Upper lobe of left lung (tissue), 6 donors: ENCODE measurements at places on chromosomes 7 and 10. TPM values are rescaled to one million over a fixed set of nuclear protein-coding genes. Genes with fewer than 3 reads are reported as not detected.

DNA sequence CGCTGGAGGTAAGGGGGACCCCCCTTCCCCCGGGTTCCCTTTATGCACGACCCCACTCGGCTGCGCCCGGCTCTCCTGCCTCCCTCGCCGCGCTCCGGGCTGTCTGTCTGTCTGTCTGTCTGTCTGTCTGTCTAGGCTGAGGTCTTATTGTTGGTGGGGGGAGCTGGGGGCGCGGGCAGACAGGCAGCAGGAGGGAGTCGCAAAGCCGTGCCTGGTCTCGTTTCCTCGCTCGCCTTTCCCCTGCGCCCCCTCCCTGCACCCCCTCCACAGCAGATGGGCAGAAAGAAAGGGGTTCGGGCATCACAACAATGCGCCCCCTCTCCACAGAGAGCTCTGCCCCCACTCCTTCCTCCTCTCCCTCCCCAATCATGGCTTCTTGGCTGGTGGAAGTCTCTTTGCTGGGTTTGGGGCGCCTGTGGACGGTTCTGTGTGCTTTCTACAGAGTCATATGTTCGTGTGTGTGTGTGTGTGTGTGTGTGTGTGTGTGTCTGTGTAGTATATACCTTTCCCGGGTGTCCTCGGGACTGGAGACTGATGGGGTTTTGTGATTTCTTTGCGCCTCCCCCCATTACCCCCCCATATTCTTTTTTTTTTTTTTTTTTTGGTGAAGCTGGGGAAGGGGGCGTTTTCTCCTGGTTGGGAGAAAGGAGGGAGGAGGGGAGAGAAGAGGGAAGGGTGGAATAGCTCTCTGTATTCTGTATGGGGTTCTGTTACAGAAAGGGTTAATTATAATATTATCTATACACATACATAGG, 1.9 kb downstream of the AUTS2 start:
- no peak for DNase-seq

DNA sequence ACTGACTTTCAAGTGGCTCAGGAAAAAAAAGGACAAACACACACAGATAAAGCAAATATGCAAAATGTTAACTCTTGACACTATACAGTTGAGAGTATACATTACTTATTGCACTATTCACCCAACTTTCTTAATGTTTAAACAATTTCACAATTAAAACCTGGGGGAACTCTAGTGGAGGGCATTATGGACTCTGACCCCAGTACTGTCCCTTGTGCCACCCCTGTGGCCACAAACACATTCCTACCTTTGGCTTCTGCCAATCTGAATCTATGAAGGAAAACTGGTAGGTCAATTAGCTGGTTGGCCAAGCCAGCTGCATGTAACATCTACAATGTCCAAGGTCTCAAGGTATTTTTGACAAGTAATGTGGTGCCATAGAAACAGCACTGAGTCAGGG, 7.5 kb upstream of the FGFR2 start:
- DNase-seq, result no peak

DNA sequence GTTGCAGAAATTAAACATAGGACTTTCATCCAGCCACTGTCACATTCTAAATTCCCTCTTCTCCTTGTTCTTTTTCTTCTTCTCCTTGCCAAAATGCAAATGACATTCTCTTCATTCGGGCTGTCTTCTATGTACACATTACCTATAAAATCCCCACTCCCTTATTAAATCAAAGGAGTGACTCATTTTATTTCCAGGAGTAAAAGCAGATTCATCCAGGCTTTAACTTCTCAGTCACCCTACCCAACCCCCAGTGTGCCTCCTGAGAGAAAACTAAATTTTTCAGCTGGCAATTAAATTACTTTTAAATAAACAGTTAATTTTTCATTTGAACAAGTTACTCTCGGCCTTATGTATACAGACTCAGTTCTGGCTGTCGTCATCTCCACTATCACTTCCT, 223.9 kb upstream of the SHH start:
- DNase-seq, result no peak

- DNase-seq, result no peak
These were observed 182.0 kb upstream of the PHYHIPL start for GRCh38 chr10:58994226-58995057.

DNA sequence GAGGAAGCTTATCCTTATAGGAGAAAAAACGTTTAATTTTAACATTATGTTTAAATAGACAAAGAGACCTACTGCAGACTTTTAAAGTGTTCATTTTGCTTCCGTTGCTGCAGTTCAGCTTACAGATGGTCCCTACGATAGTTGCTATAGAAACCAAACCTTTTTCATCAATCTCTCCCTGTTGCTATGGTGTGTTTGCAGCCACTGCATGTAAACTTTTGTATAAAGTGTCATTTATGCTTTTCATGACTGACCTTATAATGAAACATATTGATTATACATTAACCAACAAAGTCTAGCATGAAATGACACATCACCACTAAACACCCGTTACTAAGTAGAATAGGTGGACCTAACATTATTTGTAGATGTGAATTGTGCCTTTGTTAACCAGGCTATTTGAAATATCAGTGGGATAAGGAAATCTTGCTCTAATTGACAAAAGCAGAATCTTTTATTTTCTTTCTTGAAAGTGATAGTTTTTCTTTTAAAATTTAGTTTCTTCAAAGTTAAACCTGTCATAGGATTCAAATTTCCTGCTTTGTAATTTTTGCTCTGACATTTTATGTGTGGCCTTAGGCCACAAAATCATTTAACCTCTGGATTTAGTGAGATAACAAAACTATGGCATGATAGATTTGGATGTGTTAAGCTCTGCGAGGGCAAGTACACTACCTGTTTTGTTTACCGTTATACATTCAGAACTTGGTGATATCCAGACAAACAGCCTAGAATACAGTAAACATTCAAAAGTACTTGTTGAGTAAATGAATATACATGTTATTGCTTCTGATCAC, 64.0 kb downstream of the CACNB2 start:
- no peak for DNase-seq

DNA sequence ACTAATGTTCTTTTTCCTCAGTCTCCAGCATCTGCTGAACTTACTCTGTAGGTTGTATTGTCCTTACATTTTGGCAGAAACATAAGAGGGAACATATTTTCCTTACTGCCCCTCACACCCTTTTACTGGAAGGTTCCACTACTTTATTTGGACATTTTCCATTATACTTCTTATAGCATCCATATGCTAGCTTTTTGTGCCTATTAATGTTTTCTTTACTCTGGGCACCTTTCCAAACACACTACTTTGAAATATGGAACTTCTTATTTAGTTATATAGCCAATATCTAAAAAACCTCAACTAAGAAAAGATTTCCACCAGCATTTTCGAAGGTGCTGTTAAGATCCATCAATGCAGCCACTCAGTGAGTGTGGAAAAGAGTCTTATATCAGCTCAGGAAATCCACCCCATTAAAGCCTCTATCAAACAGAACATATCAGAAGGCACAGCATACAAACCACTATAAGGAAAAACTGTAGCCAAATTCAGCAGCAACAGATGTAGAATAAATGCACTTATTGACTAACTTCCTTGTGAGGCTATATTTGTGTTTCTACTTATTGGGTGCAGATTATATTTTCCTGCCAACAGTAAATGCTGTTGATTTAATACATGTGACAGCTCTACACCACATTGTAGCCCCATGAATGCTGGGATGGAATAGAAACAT, 272.5 kb upstream of the SEMA3E start:
- DNase-seq, result no peak

GRCh38 chr10:28850784-28851183, 173.5 kb downstream of the BAMBI start:
- DNase-seq, result no peak

DNA sequence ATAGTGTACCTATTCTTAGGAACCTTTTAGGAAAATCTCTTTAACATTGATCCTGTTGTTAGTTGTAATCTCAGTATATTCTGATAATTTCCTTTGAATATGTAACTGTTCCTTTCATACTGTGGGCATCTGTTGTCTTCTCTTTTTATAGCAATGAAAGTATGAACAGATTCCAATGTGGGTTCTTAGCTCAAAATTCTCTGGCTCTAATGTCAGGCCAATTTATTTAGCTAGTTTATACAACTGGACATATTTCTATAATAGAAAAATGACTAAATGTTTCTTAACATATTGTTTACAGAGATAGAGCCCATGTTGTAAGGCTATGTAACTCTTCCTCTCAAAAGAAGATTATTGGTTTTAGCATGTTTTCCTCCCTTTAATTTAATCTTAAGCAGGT, 363.2 kb downstream of the AUTS2 start:
- no peak for DNase-seq

Gene HACD1
- total RNA-seq, result 32.4 TPM

Gene SRRM3
- 0.86 TPM for total RNA-seq

Gene MMRN2
- 68.0 TPM for total RNA-seq

GRCh38 chr7:149599636-149600206, 102.1 kb upstream of the ZNF746 start:
- DNase-seq, result no peak

DNA sequence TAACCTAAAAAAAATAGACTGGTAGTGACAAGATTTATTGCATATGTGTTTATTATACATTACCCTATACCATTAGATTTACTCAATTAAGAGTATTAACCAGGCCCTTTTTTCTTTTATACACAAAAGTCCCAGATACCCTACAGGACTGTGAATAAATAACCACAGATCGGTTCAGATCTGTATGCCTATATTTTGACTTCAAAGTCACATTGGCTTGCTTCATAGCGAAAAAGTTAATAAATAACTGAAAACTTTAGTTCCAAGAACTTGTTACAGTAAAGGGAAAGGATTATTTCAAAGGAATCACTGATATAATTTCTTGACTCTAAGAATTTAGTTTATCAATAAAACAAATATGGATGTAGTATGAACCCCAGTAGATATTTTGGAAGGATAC, 41.8 kb upstream of the FMC1 start:
- DNase-seq, result no peak

Gene EVX1
- not detected for total RNA-seq

DNA sequence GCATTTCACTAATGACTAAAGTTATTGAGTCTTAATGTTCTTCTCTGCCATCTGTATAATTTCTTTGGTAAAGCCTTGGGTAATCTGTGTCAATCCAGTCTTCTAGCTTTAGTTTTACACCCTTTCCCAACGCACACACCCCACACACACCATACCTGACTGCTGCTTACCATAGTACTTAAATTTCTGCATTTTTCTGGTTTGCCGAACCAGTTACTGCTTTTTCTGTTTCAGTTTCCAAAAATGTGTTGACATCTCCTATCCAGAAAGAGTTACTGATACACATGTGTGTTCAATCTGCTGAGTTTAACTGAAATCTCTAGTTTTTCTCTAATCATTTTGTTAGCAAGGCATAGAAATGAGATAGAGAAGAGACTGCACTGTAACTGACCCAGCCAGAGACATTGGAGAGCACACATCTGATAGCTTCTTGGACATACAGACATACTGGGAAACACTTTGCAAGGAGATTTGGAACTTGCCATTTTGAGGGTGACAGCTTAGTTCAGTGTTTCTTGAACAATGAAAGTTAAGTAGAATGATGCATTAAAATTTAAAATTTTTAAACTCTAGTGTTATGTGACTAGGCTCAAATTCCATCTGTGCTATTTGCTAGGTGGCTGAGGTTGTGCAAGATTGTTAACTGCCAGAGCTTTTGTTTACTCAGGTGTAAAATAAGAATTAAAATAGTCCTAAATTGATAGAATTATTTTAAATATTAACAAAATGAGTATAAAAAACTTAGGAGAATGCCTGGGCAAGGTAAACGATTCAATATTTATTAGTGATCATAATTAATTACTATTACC, 807.6 kb downstream of the DNAJB9 start:
- DNase-seq, result peak; percentile 19

Gene ZNF485
- 7.7 TPM for total RNA-seq

Gene SEMA3D
- 3.5 TPM for total RNA-seq
